ENCODE measurements at places on chromosomes 6 and 20.

- H3K36me3 ChIP-seq = no peaks in the 10 kb centered on the region
- no peak for DNase-seq
- H3K4me3 ChIP-seq = peak overlapping the region; percentile 50
Measured at GRCh38 chr20:21396599-21397340, 556 bp downstream of the NKX2-4 start.

GRCh38 chr6:126072172-126072571, 85.8 kb downstream of the TRMT11 start:
- H3K27ac ChIP-seq = no peak overlapping the region
- H3K4me3 ChIP-seq = no peak overlapping the region
- no peaks in the 10 kb centered on the region for H3K36me3 ChIP-seq
- H3K4me1 ChIP-seq = no peaks in the 10 kb centered on the region

DNA sequence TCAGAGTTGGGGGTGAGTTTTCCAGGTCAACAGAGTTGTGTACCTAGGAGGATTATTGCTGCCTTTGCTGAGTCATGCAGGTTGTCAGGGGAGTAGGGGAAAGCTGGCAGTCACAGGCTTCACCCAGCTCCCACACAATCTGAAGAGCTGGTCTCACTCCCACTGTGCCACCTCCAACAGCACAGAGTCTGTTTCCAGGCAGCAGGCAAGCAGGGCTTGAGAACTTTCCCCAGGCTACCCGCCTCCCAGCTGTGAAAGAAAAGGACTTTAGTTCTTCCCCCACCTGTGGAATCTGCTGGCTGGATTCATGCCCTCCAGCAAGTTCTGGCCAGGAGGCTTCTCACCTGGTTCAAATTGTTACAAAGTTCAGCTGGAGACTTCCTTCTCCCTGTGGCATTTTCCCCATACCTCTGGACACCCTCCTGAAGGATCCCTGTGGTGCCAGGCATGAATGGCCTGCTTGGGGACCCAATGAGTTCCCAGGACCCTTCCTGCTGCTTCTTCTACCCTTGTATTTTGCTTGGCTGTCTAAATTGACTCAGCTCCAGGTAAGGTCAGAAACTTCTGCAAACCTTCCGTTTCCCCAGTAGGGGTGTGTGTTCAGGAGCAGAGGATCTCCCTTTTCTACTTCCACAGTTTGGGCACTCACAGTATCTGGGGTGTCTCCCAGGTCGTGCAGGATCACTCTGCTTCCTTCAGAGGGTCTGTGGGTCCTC, 378.1 kb upstream of the MAN1A1 start:
- H3K36me3 ChIP-seq = no peaks in the 10 kb centered on the region
- H3K27me3 ChIP-seq = no peaks in the 10 kb centered on the region
- DNase-seq = no peak
- H3K4me1 ChIP-seq = no peaks in the 10 kb centered on the region
- H3K27ac ChIP-seq = no peak overlapping the region
- no peak overlapping the region for H3K4me3 ChIP-seq

GRCh38 chr6:112269114-112269513, 14.7 kb upstream of the LAMA4 start:
- no peak overlapping the region for H3K27ac ChIP-seq
- no peak for DNase-seq
- H3K27me3 ChIP-seq = no peaks in the 10 kb centered on the region
- no peaks in the 10 kb centered on the region for H3K36me3 ChIP-seq
